ENCODE measurements at places on chromosomes 3 and 15.

DNA sequence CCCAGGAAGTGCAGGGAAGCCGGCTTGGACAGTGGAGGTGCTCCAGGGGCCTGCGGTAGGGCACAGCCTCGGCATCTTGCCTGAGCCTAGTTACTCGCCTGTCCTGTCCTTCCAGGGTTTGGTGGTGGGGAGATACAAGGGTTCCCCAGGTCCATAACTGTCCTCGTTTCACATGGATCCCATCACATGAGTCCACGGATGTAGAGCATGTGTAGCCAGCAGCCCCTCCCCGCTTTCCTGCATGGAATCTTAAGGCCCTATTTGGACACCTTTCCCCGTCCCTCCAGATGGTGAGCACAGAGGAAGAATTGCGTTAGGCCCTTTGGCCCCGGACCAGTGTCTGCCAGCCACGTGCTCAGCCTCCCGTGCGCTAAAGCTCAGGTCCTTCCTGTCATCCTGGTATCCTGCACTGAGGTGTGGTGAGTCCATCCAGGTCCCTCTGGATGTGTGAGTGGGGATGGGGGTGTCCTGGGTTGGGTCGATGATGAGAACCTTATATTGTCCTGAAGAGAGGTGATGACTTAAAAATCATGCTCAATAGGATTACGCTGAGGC lies 230.4 kb downstream of the SNRPN start:
- DNase-seq, result no peak

GRCh38 chr3:141386611-141387111 lies 18.4 kb downstream of the ZBTB38 start:
- DNase-seq, result no peak

- DNase-seq, result no peak
Observed at GRCh38 chr3:105285653-105286241, 81.0 kb upstream of the ALCAM start.

GRCh38 chr3:99760031-99760430 lies 57.6 kb upstream of the CMSS1 start:
- DNase-seq, result no peak
